ENCODE measurements at places on chromosomes 5 and 9.

GRCh38 chr9:129284607-129285291 is 106.7 kb upstream of the IER5L start:
- DNase-seq, result no peak

DNA sequence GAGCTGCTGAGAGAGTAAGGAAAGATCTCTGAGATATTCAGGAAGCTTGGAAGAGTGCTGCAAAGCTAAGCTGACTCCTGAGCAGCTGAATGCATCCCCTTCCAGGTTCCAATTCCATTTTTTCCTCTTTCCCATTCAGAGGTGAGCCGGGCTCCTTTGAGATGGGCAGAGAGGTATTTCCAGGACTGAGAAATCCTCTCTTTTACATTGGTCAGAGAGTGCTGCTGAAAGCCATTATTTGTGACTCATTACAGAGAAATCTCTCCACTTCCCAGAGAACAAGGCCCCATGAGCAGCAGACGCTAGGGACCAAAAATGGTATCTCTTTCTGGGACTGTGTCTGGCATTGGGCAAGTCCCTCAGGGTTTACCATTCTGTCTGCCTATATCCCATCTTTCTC is 3.7 kb downstream of the MCTP1 start:
- DNase-seq, result no peak

- DNase-seq, result no peak
Observed at GRCh38 chr5:100562821-100563220, 27.6 kb downstream of the FAM174A start.

DNA sequence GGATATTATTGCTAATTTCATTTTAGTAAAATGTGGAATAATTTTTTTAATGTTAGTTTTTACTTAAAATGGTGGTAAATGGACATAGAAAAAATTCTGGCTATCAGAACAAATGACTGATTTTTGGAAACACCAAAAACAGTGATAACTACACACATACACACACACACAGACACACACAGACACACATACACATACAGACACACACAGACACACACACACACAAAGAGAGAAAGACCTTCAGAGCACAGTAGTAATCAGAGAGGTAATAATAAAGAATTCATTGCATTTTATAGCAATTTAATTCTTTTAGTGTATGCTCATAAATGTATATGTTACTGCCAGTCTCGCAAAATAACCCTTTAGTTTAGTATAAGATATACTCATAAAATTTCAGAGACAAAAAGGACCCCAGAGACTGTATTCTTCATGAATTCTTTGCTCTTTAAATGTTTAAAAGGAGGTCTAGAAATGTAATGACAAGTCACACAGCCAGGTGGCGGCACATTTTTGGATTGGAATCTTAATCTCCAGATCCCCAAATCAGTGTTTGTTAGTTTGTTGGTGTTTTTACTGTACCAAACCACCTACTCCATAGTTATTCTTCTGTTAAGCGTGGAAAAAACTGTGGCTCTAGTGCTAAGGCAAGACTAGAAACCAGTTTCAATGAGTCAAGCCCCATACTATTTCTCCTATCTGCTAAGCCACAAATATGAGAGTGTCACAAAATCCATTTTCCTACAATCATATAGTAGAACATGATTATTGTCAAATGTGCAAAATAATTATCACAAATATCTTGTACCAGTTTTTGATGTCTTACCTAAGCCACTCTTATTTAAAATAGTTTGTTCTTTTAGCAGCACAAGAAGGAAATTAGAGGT is 109.9 kb downstream of the EDIL3 start:
- DNase-seq, result no peak

DNA sequence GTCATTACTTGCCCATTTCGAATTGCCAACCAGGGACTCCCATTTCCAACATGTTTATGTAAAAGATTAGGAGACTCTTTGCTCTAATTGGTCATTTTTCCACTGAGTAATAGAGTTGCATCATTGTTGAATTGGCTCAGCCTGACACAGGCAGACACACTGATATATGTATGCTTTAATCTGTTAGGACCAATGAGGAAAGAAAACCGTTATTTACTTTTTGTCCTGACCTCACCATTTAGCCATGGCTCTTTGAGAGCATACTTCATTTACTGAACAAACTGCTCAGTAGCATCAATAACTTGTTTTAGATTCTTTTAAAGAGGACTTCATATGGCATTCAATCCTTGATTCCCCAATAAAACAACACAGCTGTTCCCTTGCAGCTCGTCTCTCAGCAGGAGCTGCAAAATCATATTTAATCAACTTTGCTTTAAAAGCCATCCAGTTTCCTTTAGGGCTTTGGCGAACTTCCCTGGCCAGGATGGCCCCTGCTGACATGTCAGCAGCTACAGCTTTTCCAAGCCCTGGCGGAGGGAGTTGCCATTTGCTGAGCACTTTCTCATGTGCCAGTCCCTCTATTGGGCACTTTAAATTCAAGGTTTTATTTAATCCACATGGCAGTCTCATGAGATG is 251.5 kb upstream of the TNC start:
- DNase-seq, result no peak

DNA sequence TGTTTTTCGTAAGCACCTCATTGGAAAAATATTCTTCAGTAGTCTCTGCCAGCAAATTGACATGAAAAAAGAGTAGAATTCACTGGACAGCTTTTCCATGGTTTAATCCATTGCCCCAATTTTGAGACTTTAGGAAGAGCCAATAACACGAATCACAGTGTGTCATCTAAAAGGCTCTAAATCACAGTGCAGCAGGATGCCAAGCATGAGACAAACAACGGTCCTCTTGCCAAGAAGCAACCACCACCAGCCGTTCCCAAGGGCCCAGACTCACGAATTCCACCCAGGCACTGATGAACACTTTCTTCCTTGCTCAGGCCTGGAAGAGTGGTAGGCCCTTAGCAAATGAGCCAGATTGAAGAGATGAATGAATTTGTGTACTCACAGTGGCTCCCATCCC is 18.3 kb upstream of the IRX4 start:
- no peak for DNase-seq

DNA sequence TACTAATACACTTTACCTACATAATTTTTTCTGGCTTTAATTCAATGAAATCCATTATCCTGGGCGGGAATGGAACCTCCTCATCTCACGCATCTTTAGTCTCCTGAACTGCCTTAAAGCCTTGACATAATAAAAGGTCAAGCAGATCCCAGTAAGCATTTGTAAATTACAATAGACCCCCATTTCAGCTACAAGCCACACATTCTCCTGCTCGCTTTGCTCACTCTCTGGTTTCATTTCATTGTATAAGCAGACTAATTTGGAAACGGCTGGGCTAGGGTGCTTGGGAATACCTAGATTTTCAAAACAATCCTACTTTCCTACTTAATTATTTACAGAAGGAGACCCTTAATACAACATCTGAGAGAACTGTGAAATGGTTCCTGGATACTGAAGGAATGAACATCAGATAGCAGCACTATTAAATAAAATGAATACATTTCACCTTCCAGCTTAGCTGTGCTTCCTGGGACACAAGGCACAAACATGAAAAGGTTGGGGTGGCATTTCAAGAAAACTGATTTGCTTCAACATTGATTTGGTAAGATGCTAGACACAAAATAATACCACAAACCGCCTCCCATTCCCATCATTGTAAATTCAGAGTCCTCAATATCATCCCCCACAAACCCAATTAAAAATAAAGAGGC is 1.5 kb downstream of the JAKMIP2 start:
- no peak for DNase-seq

GRCh38 chr5:472076-472655 is 29.2 kb downstream of the EXOC3 start:
- no peak for DNase-seq

GRCh38 chr5:56307714-56308333 is 74.7 kb upstream of the ANKRD55 start:
- no peak for DNase-seq

DNA sequence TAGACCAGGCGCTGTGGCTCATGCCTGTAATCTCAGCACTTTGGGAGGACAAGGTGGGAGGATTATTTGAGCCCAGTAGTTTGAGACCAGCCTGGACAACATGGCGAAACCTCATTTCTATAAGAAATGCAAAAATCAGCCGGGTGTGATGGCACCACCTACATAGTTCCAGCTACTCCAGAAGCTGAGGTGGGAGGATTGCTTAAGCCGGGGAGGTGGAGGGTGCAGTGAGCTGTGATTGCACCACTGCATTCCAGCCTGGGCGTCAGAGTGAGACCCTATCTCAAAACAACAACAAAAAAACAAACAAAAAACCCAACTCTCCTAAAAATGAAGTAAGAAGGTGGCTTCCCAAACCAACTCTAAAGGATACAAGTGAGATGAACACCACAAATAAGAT is 23.0 kb downstream of the IARS1 start:
- DNase-seq, result no peak

DNA sequence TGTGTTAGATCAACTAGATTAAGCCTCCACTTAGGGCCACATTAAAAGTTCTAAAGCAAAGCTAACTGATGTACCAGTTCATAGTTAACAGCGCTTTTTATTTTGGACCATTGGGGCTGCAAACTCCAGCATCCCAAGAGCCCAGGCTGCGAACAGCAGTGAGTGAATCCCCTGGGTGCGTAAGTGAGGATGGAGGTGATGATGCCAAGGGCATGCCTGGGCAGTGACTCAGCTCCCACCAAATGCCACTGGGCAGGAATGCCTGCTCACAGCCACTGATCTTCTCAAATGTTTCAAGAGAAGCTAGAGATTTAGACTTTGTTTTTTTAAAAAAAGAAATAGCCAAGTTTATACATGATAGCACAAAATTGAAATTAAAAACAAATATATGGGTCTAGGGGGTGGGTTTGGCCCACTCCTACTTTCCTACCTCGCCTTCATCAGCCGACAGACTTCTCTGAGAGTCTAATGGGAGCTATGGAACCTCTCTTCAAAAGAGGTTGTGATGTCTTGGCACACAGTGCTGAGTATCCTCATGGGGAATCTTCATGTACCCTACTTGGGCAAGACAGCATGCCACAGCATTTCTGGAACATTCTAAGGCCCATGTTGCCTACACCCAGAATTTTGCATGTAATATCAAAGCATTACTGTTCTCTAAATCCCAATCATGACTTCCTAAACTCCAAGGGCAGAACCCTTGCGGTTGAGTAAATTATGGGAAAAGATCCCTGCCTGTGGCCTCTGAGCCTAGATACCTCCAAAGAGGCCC is 398.1 kb downstream of the EBF1 start:
- DNase-seq, result no peak

DNA sequence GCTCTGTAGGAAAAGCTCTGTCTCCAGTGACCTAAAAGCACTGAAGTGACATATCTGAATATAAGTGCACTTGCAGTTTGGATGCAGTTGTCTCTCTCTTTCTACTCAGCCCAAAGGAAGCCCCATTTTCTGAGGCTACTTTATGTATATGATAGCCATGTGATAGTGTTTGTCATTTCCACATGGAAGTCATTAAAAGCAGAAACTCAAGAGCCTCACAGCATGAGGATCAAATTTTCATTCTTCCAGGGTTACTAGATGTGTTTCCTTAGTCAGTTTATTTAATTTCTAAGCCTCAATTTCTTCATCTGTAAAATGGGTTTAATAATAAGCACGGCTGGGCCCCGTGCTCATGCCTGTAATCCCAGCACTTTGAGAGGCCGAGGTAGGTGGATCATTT is 36.7 kb downstream of the RNF44 start:
- no peak for DNase-seq

DNA sequence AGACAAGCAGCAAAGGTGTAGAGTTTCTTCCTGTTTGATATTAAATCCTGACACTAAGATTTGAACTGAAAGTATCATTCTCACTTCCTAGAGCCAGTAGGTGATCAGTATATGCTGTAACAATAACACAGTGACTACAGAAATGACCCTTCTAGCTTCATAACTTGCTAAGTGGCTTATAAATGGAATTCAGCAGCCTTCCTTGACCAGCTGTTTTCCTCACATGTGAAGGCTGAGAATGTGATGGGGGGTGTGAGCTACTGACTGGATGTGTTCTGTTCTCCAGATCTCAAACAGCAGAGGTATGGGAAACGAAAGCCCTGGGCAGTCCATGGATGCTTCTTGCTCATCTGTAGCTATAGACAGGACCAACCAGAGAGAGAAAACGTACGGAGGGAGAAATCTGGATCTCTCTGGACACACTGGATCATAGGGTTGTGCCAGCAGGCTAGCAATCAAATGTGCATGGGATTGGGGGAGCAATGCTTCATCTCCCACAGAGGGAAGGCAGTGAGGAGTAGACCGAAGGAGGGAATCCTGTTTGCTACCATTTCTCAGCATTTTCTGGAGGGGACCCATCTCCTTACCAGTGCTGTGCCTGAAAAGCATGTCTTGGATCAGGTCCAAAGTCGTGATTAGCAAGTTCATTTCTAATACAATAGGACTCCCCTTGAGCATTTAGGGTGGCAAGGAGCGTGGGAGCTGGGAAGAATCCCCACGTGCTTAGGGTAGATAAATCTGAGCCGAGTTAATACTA is 39.4 kb downstream of the TNFAIP8 start:
- no peak for DNase-seq

GRCh38 chr5:132658381-132659302 is 669 bp downstream of the IL13 start:
- DNase-seq, result no peak

GRCh38 chr9:115127191-115127817 is 9.3 kb upstream of the TNC start:
- DNase-seq, result no peak

DNA sequence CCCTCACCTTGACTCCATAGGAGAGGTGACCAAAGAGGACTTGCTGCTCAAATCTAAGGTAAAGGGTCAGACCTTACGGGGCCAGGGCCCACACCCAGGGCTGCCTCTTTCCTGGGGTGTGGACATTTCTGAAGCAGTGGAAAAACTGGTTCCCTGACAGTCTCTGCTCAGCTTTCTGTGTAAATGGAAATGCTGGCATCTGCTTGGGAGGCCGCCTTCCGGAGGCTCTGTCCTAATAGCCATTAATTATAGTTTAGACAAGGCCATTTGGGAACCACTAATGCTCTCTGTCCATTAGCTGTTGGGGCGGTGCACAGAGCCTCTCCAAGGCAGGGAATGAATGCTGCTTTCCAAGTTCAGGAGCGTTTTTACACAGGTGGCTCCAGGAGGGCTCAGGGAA is 17.3 kb downstream of the USP20 start:
- no peak for DNase-seq

- DNase-seq, result no peak
Observed at GRCh38 chr9:120387257-120388002, 192.5 kb downstream of the CDK5RAP2 start.

GRCh38 chr5:78268356-78268755 is 26.1 kb downstream of the AP3B1 start:
- DNase-seq, result no peak

DNA sequence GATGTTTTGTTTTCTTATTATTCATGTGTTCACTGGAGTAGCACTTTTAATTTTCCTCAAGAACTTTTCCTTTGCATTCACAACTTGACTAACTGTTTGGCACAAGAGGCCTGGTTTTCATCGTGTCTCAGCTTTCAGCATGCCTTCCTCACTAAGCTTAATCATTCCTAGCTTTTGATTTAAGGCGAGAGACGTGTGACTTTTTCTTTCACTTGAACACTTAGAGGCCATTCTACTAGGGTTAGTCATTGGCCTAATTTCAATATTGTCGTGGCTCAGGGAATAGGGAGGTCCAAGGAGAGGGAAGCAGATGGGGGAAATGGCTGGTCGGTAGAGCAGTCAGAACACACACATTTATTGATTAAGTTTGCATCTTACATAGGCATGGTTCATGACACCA is 94.0 kb downstream of the ZNF462 start:
- DNase-seq, result no peak
